ENCODE measurements at places on chromosomes 16 and 17.

- DNase-seq, result no peak
Measured at GRCh38 chr16:86095906-86096485, 197.0 kb downstream of the IRF8 start.

- DNase-seq, result no peak
Measured at GRCh38 chr16:50152351-50152806, 727 bp upstream of the TENT4B start.

DNA sequence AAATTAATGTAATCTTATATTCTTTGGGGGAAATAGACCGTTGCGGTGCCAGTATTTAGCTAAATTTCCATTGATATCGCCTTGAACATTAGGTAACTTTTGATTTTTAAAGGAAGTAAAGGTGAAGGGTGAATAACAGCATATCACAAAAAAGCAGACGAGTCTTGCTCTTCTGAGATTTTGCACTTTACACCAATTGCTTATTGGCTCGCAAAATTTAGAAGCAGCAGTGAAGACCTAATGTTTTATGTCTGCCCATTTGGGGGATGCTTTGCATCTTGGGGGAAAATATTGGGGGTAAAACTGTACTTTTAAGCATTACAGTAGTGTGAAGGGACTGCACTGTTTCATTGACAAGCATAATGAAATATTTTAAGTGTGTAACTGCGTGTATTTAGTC is 934 bp downstream of the MAP2K6 start:
- DNase-seq, result no peak

DNA sequence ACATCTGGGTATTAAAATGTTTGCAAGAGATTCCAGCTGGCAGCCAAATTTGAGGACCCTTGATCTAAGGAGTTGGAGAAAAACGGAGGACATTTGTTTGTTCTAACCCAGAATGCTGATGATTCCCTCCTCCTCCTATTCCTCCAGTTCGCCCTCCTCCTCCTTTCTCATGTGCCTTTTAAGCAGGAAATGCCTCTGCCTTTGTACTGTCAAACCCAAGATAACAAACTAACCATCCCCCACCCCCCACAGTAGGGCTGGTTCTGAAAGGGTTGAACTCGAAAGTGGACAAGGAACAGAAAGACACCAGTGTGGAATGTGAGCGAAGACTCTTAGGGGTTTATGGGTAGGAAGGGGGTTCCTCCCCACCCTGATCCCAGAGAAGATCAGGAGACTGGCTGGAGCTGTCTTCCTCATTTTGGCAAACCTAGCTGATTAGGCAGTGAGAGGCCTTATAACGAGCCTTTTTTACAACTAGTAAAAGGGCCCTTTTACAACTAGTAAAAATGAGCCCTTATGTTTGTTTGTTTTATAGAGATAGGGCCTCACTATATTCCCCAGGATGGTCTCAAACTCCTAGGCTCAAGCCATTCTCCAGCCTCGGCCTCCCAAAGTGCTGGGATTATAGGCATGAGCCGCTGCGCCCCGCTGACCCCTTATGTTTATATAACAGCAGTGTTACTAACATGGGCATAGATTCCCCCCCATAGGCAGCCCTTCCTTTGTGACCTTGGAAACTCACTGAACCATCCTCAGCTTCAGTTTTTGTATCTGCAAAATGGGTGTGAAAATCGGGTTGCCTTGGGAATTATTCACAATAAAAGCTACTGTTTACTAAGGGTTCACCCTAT is 975 bp downstream of the CHD9 start:
- DNase-seq, result no peak

Measured in amygdala (tissue), 56 donors.